Left lobe of liver (tissue), 2 donors: ENCODE measurements at places on chromosomes 4 and X. TPM values are rescaled to one million over a fixed set of nuclear protein-coding genes. Genes with fewer than 3 reads are reported as not detected.

Gene PAGE5
- 0.73 TPM for total RNA-seq

Gene CENPU
- total RNA-seq: 1.6 TPM

Gene HNRNPH2
- 22.9 TPM for total RNA-seq

Gene FGFR3
- 48.5 TPM for total RNA-seq

Gene GC
- 3,366 TPM for total RNA-seq

Gene HPSE
- total RNA-seq: 0.75 TPM
